ENCODE measurements at places on chromosomes 3 and 15.

GRCh38 chr3:111746772-111747171 lies 112.3 kb upstream of the PHLDB2 start:
- no peak for DNase-seq

GRCh38 chr15:29734917-29735572 lies 87.2 kb downstream of the TJP1 start:
- DNase-seq = no peak

GRCh38 chr3:169280646-169281045 lies 382.9 kb downstream of the MECOM start:
- no peak for DNase-seq

- no peak for DNase-seq
These were observed 6.3 kb upstream of the MECOM start for GRCh38 chr3:169669816-169670215.

DNA sequence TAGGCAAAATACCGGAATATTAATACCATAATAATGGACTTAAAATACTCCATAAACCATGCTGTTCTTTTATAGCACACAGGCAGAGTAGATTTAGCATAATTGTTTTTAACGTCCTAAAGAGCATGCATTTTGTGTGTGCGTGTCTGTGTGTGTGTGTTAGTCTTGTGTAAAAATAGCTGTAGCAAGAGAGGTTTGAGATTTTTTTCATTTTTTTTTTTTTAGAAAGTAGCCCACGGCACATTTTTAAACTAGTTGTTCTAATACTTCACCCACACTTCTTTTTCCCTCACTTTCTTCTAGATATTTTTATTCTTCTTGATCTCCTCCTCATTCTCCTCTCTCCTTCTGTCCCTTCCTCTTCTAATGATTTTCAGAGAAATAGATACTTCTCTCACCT lies 7.5 kb upstream of the ST3GAL6 start:
- no peak for DNase-seq

GRCh38 chr3:55704521-55704920 lies 217.4 kb upstream of the WNT5A start:
- DNase-seq = no peak

GRCh38 chr15:52667597-52667996 lies 11.6 kb downstream of the ATOSA start:
- no peak for DNase-seq

DNA sequence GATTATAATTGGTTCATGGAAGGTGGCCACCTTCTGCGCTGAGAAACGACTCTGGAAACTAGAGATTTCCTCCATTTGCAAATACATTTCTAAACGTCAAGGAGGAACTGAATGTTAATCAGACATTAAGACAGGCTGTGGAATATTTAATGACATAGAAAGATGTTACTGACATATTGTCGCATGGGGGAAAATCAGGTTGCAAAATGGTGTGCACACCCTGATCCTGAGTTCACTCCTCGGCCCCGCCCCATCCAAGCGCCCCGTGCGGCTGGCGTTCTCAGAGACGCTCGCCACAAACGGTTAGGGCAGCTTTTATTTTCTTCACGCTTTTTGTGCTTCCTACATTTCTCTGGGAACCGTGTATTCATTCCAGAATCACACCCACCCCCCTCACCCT lies 10.7 kb downstream of the H1-8 start:
- DNase-seq = no peak

DNA sequence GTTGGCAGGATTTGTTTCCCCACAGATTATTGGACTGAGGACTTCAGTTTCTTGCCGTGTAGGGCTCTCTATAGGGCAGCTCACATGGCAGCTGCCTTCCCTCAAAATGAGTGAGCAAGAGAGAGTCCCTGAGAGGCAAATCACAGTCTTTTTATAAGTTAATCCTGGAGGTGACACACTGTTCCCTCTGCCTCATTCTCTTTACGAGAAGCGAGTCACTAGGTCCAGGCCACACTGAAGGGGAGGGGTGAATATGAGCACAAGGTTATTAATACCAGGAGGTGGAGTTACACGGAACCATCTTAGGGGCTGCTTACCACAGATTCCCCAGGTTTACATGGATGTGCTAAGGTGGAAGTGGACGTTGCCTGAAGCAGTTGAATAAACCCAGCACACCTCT lies 77.0 kb downstream of the LPP start:
- DNase-seq = no peak

- no peak for DNase-seq
These were observed 64.4 kb upstream of the TAMM41 start for GRCh38 chr3:11910971-11911531.

DNA sequence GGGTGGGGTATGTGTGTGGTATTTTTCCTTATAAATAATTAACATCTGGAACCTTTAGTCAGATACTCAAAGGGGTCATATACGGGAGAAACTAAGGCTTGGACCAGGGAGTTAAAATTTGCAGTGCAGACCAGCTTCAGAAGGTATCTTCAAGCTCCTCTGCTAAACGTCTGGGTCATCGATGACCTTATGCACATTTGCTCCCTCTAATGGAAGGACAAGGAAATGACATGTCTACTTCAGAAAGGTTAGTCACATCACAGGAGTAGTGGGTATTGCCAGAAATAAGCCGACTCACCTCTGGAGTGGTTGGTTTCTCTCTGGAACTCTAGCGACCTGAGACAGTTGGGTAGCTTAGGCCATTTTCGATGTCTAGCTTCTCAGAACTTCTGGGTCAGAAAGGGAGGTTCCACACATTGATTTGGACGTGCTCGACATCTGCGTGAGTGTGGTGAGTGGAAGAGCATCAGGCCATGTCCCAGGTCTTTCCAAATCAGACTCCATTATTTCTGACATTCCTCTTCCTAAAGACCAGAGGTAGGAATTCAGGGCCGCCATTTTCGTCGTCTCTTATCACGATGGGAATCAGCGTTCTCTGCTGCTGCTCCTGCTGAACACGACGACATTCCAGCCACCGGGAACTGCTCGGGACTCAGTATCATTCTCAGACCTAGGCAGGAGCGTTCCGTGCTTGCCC lies 31.8 kb upstream of the RASA2 start:
- no peak for DNase-seq

DNA sequence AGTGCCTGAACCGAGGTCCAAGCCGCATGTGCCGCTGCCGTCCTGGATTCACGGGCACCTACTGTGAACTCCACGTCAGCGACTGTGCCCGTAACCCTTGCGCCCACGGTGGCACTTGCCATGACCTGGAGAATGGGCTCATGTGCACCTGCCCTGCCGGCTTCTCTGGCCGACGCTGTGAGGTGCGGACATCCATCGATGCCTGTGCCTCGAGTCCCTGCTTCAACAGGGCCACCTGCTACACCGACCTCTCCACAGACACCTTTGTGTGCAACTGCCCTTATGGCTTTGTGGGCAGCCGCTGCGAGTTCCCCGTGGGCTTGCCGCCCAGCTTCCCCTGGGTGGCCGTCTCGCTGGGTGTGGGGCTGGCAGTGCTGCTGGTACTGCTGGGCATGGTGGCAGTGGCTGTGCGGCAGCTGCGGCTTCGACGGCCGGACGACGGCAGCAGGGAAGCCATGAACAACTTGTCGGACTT lies 7.1 kb downstream of the DLL4 start:
- DNase-seq = no peak

DNA sequence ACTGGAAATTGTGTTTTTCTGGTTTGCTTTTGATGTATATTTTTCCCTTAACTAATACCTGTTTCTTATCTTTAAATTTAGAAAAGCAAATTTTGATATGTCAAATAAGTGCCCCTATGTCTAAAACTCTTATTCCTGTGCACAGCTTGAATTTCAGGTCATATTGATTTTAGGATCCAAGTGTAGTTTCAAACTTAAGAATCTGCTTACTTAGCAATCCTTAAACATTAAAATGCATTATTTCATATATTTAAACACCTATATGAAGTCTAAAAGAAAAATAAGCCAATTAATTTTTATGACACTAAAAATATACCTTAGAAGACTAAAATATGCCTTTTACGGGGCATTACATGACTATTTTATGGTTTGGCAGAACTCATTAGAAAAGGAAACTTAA lies 59.2 kb downstream of the NECTIN3 start:
- DNase-seq = no peak

- DNase-seq = peak; percentile 25
These were observed 566 bp downstream of the HMCES start for GRCh38 chr3:129278966-129279906.

DNA sequence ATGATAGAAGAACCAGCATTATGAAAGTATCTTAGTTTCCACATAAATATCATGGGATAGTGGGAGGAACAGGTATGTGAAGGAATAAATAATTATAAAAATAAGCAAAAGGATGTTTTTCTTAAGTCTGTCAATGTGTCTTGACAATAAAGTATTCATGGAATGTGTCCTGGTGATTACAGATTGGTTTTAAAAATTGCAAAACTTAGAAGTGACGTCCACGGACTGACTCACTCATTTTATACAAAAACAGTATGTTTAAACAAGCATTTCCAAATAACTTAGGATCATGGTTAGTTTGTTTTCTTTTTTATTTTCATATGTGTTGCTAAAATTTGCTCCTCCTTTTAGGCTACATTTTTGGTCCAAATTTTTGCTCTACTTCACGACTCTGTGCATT lies 687.0 kb upstream of the NECTIN3 start:
- DNase-seq = no peak

GRCh38 chr15:49064281-49064653 lies 18.0 kb upstream of the SECISBP2L start:
- no peak for DNase-seq

GRCh38 chr3:198028718-198029117 lies 68.7 kb downstream of the LMLN start:
- no peak for DNase-seq

- DNase-seq = no peak
These were observed 71.1 kb upstream of the CLDN18 start for GRCh38 chr3:137938876-137939275.

GRCh38 chr3:38526792-38527191 lies 30.7 kb downstream of the EXOG start:
- DNase-seq = no peak

DNA sequence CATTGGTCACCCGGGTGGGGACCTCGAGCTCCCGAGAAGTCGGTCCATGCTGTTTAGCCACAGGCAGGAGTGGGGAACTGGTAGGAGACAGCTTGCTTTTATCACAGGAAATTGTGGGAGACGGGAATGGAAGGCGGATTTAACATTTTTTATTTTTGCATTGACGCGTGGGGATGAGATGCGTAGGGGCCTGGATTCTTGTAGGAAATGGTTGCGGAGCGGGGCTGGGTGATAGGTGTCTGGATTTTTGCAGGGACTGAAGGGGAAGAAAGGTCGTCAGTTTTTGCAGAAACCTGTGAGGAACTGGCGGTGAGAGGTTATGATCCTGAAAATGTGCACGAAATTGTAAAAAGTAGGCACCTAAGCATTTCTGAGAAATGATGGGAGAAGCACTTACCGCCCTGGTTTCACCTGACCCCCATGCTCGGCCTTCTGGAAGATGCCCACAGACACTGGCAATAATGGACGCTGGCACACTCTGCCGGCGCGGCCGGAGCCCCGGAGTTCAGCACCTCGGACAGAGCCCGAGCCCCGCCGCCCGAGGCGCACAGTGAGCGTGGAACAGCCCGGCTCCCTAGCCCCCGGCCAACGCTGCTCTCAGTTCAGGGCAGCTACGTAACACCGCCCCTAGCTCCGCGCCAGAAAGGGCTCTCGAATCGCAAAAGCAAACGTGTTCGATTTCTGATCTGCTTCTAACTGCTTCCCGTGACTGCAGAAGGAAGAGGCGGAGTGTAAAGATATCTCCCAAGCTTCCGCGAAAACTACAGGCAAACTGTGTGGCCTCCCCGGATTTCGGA lies 928 bp downstream of the ANKRD34C start:
- no peak for DNase-seq

GRCh38 chr15:38557921-38558320 lies 6.7 kb downstream of the RASGRP1 start:
- no peak for DNase-seq

GRCh38 chr3:9903238-9903624 lies 583 bp downstream of the IL17RE start:
- DNase-seq = no peak

GRCh38 chr15:48682942-48683651 lies 37.6 kb upstream of the FBN1 start:
- DNase-seq = no peak

- no peak for DNase-seq
These were observed 195.4 kb upstream of the LPP start for GRCh38 chr3:187958432-187959003.

- DNase-seq = no peak
These were observed 6.1 kb upstream of the DUSP7 start for GRCh38 chr3:52062505-52062904.

DNA sequence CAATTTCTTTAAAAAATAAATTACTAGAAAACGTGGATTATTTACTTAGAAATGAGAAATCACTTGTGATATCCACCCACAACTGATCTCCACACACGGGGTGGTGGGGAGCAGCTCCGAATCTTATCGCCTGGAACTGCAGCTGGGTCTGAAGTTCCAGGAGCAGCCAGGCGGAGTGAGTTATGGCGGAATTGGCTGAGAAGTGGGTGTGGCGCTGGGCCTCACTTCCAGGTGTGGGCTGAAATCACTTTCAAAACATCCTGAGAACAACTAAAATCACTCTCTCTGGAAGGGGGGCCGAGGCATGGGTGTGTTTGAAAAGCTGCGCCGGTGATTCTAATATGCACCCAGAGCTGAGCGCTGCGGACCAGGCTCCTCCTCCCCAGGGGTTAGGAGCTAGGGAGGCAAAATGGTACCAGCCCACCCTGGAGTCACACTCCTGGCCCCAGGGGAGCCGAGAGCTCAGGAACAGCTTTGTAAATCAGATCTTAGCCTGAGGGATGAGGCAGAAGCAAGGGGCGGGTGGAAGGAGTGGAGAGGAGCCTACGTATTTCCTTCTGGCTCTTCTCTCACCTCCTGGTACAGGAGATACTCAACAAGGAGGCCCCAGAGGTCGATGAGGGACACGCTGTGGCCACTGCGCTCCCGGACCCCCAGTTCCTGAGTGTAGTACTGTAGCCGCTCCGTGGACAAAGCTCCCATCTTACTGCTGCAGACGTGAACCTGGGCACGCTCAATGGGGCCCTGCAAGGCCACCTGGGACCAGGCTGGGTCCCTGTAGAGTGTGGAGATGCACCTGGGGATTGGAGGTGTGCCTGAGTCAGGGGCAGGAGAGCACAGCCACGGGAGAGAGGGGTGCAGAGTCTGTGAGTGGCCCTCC lies 9.6 kb downstream of the PLA2G4F start:
- no peak for DNase-seq

- DNase-seq = no peak
These were observed 126.8 kb upstream of the ABHD17C start for GRCh38 chr15:80568298-80568697.

DNA sequence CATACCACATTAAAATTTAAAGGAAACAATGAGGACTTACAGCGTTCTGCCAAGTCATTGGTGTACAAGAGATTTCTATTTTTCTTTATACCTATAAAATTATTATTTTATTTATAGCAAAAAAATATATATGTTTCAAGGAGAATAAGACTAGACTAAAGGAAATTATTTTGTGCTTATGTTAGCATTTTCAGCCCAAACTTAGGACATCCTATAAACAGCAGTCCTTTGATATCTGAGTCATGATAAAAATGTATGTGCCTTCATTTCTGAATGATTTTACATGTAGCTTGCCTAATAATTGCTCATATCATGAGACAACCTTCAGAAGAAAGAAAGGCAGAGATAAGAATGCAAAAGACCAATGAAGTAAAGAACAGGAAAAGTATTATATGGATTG lies 16.7 kb upstream of the CPA3 start:
- DNase-seq = no peak

- DNase-seq = no peak
These were observed 107.4 kb downstream of the ADAMTS17 start for GRCh38 chr15:100234158-100235029.

- no peak for DNase-seq
These were observed 115.4 kb upstream of the C15orf61 start for GRCh38 chr15:67405208-67406191.
